Activated naive CD4-positive, alpha-beta T cell treated with anti-CD3 and anti-CD28 coated beads, Interleukin-2, amount 50 U/mL, for 72 hours (primary cell): ENCODE measurements at places on chromosomes 6 and 20. TPM values are rescaled to one million over a fixed set of nuclear protein-coding genes. Genes with fewer than 3 reads are reported as not detected.

CAPN11 gene
- 0.23 TPM for total RNA-seq

C6orf141 gene
- total RNA-seq = not detected

ZC3H12D gene
- total RNA-seq = 186 TPM

DNA sequence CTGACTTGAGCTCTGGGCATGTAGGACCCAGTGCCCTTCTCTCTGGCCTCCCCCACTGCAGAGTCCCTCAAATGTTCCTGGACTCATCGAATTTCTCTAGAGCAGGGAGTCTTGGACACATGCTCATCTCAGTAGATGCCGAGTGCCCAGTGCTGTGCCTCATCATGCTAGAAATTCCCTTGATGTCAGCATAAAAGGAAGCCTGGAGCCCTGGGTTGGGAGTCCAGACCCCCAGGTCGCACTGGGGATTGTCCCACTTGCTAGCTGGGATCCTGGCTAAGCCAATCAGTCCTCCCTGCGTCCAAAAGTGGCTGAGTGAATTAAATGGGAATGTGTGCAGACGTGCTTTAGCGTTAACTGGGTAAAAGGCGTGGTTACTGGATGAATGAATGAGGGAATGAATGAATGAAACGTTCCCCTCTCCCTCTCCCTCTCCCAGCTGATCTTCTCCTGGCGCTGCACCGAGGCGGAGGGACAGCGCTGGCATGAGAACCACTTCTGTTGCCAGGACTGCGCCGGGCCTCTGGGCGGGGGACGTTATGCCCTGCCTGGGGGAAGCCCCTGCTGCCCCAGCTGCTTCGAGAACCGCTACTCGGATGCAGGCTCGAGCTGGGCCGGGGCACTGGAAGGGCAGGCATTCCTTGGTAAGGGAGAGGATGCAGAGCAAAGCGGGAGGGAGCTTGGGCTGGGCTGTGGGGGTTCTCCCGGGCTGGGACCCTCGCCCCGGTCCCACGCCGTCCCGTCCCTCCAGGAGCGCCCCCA is 1.6 kb upstream of the TOMM6 start:
- DNase-seq = no peak

DNA sequence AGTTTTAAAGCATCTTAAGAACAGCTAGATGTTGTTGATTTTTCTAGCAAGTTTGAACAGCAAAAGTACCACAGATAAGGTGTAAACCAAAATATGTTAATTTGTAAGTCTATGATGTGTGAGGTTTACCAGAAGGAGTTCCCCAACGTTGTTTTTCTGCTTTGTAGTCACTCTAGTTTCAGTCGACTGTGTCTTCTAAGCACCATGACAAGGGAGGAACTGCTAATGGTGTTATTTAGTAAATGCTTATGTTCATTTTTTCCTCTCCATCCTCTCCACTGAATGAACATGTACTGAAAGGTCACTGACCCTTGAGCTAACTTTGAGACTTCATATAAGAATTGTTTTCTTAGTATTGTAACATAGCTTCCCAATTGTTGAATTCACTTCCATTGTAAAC is 3.0 kb downstream of the ENPP3 start:
- DNase-seq = no peak

- no peak for DNase-seq
Observed at GRCh38 chr6:133503336-133503729, 262.2 kb downstream of the EYA4 start.
